ENCODE measurements at places on chromosomes 1 and 21. TPM values are rescaled to one million over a fixed set of nuclear protein-coding genes. Genes with fewer than 3 reads are reported as not detected.

The GPR25 gene
- total RNA-seq, result not detected

The CSRP1 gene
- total RNA-seq, result 648 TPM

The STIL gene
- 15.6 TPM for total RNA-seq

The UTS2 gene
- total RNA-seq, result not detected

The ADORA1 gene
- 7.5 TPM for total RNA-seq

The AK4 gene
- 24.6 TPM for total RNA-seq

The LYPLAL1 gene
- 56.7 TPM for total RNA-seq

The RGS8 gene
- under 0.01 TPM for total RNA-seq

The BTG2 gene
- total RNA-seq, result 2.7 TPM

The S100A3 gene
- 2.2 TPM for total RNA-seq

The PROK1 gene
- not detected for total RNA-seq

The MYCBP gene
- 6.4 TPM for total RNA-seq

The TP73 gene
- total RNA-seq, result under 0.01 TPM

The LCE3D gene
- total RNA-seq, result not detected

The PDE9A gene
- 1.9 TPM for total RNA-seq

The SPRR2E gene
- not detected for total RNA-seq

The TMPRSS3 gene
- total RNA-seq, result not detected

The PDC gene
- not detected for total RNA-seq

The ADAMTSL4 gene
- 2.1 TPM for total RNA-seq

The NT5C1A gene
- total RNA-seq, result not detected

The NBPF14 gene
- 62.9 TPM for total RNA-seq

The BACE2 gene
- 25.2 TPM for total RNA-seq

The PADI2 gene
- not detected for total RNA-seq

The PRAMEF8 gene
- total RNA-seq, result not detected

Measured in uterine smooth muscle cell (primary cell).